Immature natural killer cell (primary cell): ENCODE measurements at places on chromosomes 1 and 21. TPM values are rescaled to one million over a fixed set of nuclear protein-coding genes. Genes with fewer than 3 reads are reported as not detected.

Gene ARTN
- polyA plus RNA-seq: not detected

Gene TSSK3
- not detected for polyA plus RNA-seq

DNA sequence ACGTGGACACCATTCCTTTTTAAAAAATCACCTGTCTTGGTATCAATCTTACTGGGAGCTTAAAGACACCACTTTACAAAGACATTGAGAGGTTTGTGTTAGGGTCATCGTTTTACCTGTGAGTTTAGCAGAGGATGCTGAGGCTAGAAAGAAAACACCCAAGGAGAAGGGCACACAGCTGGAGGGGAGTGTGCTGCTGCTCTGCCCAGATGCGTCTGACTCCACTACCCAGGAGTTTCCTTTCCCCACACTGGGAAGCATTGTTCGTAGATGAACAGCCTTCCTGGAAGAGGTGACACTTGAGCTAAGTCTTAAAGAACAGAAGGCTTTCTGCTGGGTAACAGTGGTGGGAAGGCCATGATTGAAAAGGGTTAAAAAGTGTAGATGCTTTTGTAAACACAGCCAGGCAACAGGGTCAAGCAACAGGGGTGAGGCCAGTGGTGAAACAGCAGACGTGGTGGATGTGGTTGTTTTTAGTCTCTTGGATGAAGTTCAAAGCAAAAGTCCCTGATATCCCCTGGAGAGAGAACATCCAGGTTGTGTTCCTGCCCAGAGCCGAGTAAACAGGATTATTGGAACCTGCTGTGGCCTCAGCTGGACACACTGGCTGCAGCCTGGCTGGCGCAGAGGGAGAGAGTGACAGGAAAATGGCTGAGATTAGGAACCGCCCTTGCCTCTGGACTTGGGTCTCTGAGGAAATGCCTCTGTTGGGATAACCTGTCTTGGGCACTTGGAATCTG is 198.6 kb upstream of the JUN start:
- H3K4me1 ChIP-seq: peaks cover 40% of the 10 kb centered on the region
- H3K4me3 ChIP-seq: no peak overlapping the region
- DNase-seq: no peak
- H3K27me3 ChIP-seq: peaks cover 2% of the 10 kb centered on the region

- H3K27me3 ChIP-seq: peaks cover 2% of the 10 kb centered on the region
- no peaks in the 10 kb centered on the region for H3K4me1 ChIP-seq
- no peak overlapping the region for H3K27ac ChIP-seq
- no peaks in the 10 kb centered on the region for H3K36me3 ChIP-seq
- no peak for DNase-seq
- no peak overlapping the region for H3K4me3 ChIP-seq
These were observed 872.4 kb downstream of the BRINP3 start for GRCh38 chr1:189605226-189605625.

- no peak overlapping the region for H3K4me3 ChIP-seq
- H3K27me3 ChIP-seq: peaks cover 8% of the 10 kb centered on the region
- H3K27ac ChIP-seq: no peak overlapping the region
- no peak for DNase-seq
- H3K36me3 ChIP-seq: no peaks in the 10 kb centered on the region
These were observed 64.1 kb upstream of the SCAF4 start for GRCh38 chr21:31795992-31796391.

Gene ZMYND12
- 0.39 TPM for polyA plus RNA-seq

Gene SLFNL1
- polyA plus RNA-seq: 0.11 TPM

GRCh38 chr1:27869719-27870085 is 2.6 kb upstream of the THEMIS2 start:
- H3K4me3 ChIP-seq: peak overlapping the region; percentile 87
- no peak for DNase-seq
- peaks cover 4% of the 10 kb centered on the region for H3K36me3 ChIP-seq
- peaks cover 19% of the 10 kb centered on the region for H3K27me3 ChIP-seq

Gene TATDN3
- 14.6 TPM for polyA plus RNA-seq

- H3K4me3 ChIP-seq: no peak overlapping the region
- peaks cover 50% of the 10 kb centered on the region for H3K27me3 ChIP-seq
- H3K27ac ChIP-seq: no peak overlapping the region
- no peaks in the 10 kb centered on the region for H3K36me3 ChIP-seq
- DNase-seq: no peak
These were observed 1.6 kb upstream of the IFNGR2 start for GRCh38 chr21:33401630-33401992.

Gene KCTD3
- polyA plus RNA-seq: 1.1 TPM

Gene TRIM45
- polyA plus RNA-seq: not detected

GRCh38 chr1:75127916-75128717 is 6.1 kb upstream of the LHX8 start:
- no peaks in the 10 kb centered on the region for H3K4me1 ChIP-seq
- H3K27me3 ChIP-seq: peaks cover 21% of the 10 kb centered on the region
- H3K36me3 ChIP-seq: peaks cover 10% of the 10 kb centered on the region
- no peak overlapping the region for H3K4me3 ChIP-seq

- H3K27ac ChIP-seq: no peak overlapping the region
- no peaks in the 10 kb centered on the region for H3K27me3 ChIP-seq
These were observed 104.4 kb upstream of the USP25 start for GRCh38 chr21:15625363-15625762.

DNA sequence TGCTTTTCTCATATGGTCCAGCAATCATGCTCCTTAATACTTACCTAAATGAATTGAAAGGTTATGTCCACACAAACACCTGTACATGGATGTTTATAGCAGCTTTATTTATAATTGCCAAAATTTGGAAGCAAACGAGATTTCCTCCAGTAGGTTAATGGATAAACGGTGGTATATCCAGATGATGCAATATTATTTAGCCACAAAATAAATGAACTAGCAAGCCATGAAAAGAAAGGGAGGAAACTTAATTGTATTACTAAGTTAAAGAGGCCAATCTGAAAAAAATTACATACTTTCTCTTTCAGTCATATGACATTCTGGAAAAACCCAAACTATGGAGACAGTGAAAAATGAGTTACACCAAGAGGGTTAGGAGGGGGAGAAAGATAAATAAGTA is 76.3 kb upstream of the LRRC7 start:
- DNase-seq: no peak
- no peaks in the 10 kb centered on the region for H3K4me1 ChIP-seq
- H3K4me3 ChIP-seq: no peak overlapping the region
